MCF 10A (cell line): ENCODE measurements at places on chromosomes 5 and 9. TPM values are rescaled to one million over a fixed set of nuclear protein-coding genes. Genes with fewer than 3 reads are reported as not detected.

GRCh38 chr5:131786900-131787692 lies 9.7 kb downstream of the FNIP1 start:
- DNase-seq = no peak

The PCDHGA4 gene
- 0.26 and 0.44 TPM in 2 replicates for total RNA-seq

GRCh38 chr5:86917117-86917579 lies 299.4 kb downstream of the COX7C start:
- peak; percentile 47 for DNase-seq

GRCh38 chr5:154783774-154784460 lies 28.7 kb downstream of the LARP1 start:
- DNase-seq = no peak

The CYLC2 gene
- total RNA-seq = not detected in 2 replicates

DNA sequence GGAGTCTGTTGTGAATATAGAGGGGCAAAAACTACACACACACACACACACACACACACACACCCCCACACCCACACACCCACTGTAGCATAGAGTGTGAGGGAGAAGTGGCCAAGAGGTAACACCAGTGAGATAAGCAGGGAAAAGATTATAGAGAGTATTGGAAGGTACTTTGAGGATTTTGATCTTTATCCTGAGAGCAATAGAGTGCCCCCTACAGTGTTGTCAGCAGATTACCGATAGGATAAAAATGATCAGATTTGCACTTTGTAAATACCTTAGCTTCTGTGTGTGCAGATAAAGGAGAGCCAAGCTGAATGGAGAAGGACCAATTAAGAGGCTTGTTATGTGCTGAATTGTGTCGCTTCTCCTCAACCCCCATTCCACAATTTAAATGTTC lies 32.3 kb downstream of the ERCC6L2 start:
- no peak for DNase-seq

- no peak for DNase-seq
Measured at GRCh38 chr9:98234245-98234825, 21.1 kb downstream of the TBC1D2 start.

- no peak for DNase-seq
Measured at GRCh38 chr5:15850536-15850935, 329.1 kb downstream of the MARCHF11 start.

GRCh38 chr5:94691949-94692348 lies 73.5 kb downstream of the SLF1 start:
- DNase-seq = peak; percentile 89

The PRELID1 gene
- total RNA-seq = 217 and 267 TPM in 2 replicates

GRCh38 chr5:117461966-117462365 lies 887.3 kb upstream of the SEMA6A start:
- no peak for DNase-seq

DNA sequence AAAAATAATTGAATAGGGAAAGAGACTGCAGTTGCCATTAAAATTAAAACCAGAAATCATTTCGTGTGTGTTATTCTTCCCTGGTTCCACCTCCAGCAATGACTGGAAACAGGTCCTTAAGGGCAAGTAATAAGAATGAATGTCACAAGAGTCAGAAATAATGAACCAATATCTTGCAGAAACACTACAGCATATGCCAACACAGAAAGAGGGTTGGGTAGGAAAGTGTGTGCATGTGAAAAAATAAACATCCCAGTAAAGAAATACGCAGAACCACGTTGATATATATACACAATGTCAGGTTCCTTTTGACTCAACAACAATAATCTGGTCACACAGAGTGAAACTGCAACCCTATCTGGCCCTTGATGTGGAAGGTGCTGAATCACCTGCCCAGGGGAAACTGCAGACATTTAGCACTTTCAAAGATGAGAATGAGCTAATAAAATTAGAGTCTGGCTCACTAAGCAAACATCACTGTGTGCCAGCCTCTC lies 15.0 kb downstream of the HMHB1 start:
- peak; percentile 56 for DNase-seq

- no peak for DNase-seq
Measured at GRCh38 chr9:120901755-120902568, 24.6 kb downstream of the TRAF1 start.

DNA sequence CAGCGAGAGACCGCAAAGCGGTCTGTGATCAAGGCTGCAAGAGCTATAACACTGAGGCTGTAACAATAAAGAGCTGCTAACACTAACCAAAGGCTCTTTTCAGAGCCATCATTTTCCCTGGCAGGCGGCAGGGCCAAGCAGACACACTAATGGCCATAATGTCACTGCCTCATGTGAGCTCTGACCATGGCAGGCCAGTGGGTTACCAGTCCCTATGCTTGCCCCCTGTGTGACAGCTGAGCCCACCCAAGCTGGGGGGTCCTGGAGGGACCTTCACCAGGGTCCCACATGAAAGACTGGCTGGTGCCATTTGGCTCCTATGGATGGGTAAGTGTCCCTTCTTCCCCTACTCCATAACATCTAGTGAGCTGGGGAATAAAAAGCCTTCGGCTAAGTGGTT lies 29.6 kb upstream of the TESK1 start:
- no peak for DNase-seq

- no peak for DNase-seq
Measured at GRCh38 chr5:117207088-117207668, 632.6 kb upstream of the SEMA6A start.

The PCA3 gene
- total RNA-seq = not detected in 2 replicates

DNA sequence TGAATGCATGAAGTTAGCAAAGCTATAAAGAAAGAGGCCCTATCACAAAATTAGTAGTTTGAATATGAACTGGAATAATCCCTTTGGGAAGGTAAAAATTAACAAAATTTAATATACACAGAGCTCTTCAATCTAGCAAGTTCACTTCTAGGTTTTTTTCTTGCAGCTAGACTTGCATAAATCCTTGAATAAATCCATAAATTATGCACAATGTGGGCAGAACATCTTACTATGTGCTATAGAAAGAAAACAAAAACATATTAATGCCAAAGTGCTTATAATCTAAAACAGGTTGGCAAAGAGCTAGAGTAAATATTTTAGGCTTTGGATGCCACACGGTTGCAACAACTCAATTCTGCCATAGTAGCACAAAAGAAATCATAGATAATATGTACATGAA lies 138.5 kb upstream of the FREM1 start:
- DNase-seq = no peak

The PCDHA5 gene
- 0.12 and 0.22 TPM in 2 replicates for total RNA-seq

GRCh38 chr9:87305151-87305550 lies 192.5 kb upstream of the DAPK1 start:
- DNase-seq = no peak

- peak; percentile 3 for DNase-seq
Measured at GRCh38 chr9:108618906-108619550, 236.8 kb downstream of the ACTL7B start.

- DNase-seq = peak; percentile 87
Measured at GRCh38 chr9:85536076-85536475, 205.7 kb downstream of the AGTPBP1 start.

DNA sequence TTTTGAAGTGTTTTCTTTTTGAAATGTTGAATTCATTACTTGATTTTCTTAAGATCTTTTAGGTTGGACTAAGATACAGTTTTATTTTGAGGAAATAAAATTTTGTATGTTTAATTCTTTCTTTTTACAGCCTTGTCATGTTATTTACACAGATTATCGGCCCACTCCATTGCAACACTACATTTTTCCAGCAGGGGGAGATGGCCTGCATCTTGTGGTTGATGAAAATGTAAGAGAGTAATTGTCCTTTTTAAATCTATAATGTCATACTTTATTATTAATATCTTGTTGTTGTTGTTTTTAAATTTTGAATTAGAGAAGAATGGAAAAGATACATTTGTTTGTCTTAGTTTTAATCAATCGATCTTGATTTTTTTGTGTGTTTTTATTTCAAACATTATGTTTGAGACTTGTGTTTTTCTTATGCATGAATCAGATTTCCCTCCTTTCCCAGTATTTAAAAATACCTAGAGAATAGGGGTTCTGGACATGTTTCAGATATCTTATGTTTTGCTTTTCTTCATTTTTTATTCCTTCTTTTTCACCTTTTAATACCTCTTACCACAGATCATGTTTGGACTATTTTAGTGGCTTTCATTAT lies 36.7 kb downstream of the MTREX start:
- DNase-seq = peak; percentile 70
